ENCODE measurements at places on chromosomes 2 and 18. TPM values are rescaled to one million over a fixed set of nuclear protein-coding genes. Genes with fewer than 3 reads are reported as not detected.

DNA sequence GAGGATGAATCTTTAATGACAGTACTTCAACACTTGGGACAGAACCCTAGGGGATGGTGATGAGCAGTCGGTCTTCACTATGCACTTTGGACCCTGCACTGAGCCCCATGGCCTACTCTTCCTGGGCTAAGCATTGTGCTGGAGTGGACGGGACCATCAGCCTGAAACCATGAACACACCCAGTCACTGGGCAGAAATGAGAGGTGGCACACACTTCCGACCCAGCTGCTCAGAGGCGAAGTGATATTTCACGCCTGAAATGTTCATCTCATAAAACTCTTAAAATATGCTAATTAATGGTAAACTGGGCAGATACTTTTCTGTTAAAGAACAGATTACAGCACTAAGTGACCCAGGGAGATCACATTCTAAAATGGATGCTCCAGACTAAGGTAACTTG is 150.3 kb upstream of the NDUFV2 start:
- peak; percentile 63 for DNase-seq

GRCh38 chr2:234502919-234503285 is 6.0 kb upstream of the ARL4C start:
- DNase-seq = no peak

- no peak for DNase-seq
Measured at GRCh38 chr2:15271276-15271675, 289.9 kb downstream of the NBAS start.

DNA sequence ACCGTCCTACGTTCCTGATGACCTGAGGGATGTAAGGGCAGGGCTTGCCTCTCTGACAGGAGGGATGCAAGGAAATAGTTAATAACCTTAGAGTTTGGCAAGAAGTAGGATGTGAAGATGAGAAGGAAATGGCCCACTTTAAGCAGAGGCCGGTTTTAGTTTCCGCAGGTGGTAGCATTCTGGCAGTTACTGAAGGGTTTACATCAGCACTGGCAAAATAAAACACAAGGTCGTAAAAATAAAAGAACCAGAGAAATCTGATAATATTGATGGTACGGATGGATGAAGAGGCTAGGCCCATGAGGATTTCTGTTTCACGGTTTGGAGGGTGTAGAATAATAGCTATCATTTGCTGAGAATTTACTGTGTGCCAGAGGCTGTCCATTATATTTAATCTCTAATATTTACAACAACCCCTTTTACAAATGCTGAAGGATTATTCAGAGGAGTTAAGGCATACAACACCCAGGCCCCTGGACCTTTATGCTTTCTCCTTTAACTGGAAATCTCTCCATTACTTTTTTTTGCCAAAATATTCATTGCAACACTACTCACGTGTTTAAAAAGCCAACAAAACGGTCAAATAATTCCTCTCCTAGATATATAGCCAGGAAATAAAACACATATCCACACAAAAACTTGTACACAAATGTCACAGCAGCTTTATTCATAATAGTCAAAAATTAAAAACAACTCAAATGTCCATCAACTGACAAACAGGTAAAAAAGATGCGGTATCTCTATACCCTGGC is 28.5 kb downstream of the DAPL1 start:
- DNase-seq = no peak

GRCh38 chr2:138193416-138194213 is 229.3 kb downstream of the HNMT start:
- no peak for DNase-seq

DNA sequence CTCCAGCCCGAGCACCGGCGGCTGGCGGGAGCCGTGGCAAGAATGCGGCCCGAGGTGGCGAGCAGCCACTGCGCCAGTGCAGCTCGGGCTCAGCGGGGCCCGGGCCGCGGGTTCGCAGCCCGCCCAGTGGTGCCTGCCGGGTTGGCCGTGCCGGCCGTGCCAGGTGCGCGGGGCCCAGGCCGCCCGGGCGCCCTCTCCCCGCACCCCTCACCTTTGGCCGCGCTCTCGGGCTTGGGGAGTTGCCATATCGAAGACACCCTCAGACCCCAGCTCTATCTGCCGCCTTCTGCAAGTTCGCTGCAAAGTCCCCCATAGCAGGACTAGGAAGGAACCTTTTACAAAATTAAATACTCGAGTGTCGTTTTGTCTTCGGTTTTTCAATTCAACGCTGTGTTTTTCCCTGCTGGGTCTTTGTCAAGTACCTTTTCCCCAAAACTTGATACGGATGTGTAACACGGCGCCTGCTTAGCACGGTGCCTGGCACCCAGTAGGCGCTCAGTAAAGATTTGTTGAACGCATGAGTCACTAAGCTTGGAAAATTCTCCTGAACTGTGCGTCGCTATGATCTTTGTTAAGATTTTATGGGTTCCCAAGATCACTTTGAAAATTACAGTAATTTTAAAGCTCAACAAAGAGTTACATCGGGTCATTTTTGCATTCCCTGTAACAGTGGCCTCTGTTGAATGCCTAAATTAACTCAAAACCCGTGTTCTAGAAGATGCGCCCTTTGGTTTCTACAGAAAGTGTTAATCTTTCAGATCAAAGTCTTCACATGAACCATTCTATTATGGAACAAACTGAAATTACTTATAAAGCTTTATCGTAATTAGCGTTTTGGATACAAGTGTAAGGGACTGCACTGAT is 750 bp downstream of the STRADB start:
- DNase-seq = no peak

RGPD4 gene
- not detected for total RNA-seq

All from OCI-LY7 (cell line).